ENCODE measurements at places on chromosomes 2 and 18. TPM values are rescaled to one million over a fixed set of nuclear protein-coding genes. Genes with fewer than 3 reads are reported as not detected.

- peaks cover 14% of the 10 kb centered on the region for H3K4me1 ChIP-seq
- DNase-seq = peak; percentile 4
- H3K27ac ChIP-seq = no peak overlapping the region
- H3K4me3 ChIP-seq = peak overlapping the region; percentile 89
Measured at GRCh38 chr2:102735416-102736109, 26.3 kb upstream of the TMEM182 start.

DNA sequence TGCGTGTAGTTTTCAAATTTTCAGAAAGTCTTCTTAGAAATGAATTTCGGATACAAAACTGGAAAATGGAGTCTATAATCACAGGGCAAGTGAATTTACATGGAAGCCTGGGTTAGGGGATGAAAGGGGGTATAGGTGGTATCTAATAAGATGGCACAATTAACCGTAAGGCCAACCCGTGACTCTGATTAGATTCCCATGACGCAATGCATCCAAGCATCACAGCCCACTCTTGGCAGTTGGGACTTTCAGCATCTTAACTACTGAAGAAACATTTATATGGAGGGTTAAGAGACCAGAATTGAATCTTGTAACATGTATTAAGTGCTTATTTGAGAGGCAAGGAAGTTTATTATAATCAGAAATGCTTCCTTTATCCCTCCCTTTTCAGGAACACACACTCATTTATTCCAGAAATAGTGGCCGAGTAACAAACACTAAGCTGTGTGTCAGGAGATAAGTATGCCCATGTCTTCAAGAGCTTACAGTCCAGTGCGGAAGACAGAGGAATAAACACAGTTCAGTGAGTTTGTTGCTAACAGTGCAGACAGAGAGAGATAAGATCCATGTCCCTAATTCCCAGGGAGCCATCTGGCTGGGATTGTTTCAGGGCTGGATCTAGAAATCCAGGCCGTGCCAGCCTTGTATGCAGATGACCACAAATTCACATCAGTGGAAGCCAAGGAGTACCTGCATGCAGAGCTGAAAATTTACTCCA, 151.2 kb downstream of the ANTXR1 start:
- H3K4me1 ChIP-seq = peaks cover 19% of the 10 kb centered on the region
- H3K27ac ChIP-seq = no peak overlapping the region
- H3K36me3 ChIP-seq = peaks cover 14% of the 10 kb centered on the region
- no peak overlapping the region for H3K4me3 ChIP-seq

DNA sequence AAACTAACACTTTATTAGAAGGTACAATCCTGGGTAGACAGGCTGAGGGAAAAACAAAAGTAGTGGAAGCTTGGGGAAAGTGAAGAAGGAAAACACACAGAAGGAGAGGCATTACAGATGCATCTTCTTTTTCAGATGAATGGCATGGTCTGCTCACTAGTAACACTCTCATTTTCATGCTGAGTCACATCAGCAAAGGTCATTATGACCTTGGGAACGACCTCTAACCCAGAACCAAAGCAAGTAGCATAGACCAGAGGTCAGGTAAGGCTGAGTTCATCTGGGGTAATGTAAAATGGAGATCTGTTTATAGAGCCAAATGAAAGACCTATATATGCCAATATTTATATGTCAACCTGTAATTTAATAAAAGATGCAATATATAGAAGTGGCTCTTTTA, 294.4 kb upstream of the LRRTM4 start:
- H3K27ac ChIP-seq = no peak overlapping the region
- no peak for DNase-seq
- H3K27me3 ChIP-seq = no peaks in the 10 kb centered on the region
- no peak overlapping the region for H3K4me3 ChIP-seq
- H3K36me3 ChIP-seq = no peaks in the 10 kb centered on the region

- DNase-seq = no peak
- H3K36me3 ChIP-seq = no peaks in the 10 kb centered on the region
- no peaks in the 10 kb centered on the region for H3K4me1 ChIP-seq
- H3K27ac ChIP-seq = no peak overlapping the region
- H3K4me3 ChIP-seq = no peak overlapping the region
Measured at GRCh38 chr2:29336341-29337241, 221.4 kb downstream of the CLIP4 start.

DNA sequence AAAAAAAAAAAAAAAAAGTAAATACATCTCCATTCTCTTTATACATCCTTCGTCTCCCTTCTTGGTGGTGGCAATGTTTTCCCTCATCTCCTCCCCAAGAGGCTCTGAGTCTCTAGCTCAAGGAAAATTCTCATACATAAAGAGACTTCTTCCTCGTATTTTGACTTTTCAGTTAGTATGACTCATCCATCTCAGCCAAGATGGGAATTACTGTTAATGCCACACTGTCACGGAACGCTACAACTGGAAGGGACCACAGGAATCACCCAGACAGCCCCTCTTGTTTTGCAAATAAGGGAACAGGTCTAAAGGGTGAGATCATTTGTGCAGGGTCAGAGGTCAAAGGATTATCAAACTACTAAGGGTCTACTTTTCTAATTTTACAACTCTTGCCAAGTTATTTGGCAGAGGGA, 19.5 kb downstream of the NFE2L2 start:
- H3K36me3 ChIP-seq = peaks cover 77% of the 10 kb centered on the region
- H3K4me3 ChIP-seq = peak overlapping the region; percentile 60
- H3K27me3 ChIP-seq = no peaks in the 10 kb centered on the region
- H3K4me1 ChIP-seq = peaks cover 49% of the 10 kb centered on the region

DNA sequence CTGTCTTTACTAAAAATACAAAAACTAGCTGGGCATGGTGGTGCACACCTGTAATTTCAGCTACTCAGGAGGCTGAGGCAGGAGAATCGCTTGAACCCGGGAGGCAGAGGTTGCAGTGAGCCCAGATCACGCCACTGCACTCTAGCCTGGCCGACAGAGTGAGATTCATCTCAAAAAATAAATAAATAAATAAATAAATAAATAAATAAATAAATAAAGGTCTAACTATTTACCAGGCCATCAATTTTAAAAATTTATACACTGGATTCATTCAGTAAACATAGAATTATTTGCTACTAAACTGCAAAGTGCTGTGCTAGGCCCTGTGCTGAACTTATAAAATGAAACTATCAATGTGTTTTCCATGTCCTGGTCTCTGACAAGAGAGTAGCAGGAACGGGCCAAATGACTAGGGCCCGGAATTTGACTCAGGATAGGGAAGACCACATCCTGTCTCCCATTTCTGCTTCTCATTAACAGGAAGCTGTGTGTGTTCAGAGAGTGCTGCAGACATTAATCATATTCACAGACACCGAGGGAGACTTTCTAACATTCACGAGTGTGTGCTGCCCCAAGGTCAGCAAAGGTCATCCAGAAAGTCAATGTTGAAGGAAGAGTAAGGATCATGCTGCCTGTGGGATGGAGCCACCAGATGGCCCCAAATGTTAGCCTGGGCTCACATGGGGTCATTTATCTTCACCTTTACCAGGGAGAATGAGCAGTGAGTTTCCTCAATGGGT, 95.8 kb downstream of the SPP2 start:
- no peaks in the 10 kb centered on the region for H3K36me3 ChIP-seq
- no peak overlapping the region for H3K4me3 ChIP-seq
- H3K27ac ChIP-seq = no peak overlapping the region
- H3K27me3 ChIP-seq = no peaks in the 10 kb centered on the region
- DNase-seq = peak; percentile 35

DNA sequence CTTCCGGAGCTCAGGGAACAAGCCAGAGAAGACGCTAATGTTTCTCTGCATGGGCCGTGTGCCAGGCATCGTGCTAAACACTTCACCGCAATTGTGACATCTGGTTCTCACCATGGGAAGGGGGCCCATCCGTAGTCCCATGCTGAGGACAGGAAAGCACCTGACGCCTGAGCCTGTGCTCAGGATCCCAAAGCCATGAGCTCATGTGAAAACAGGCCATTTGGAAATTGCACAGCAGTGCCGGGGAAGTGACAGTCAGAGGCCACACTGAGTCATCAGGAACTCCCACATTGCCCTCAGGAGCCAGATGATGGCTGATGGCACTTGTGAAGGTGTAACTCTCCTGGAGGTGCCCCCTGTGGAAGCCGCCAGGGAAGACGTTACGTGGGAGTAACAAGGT, 141.0 kb downstream of the INHBB start:
- no peaks in the 10 kb centered on the region for H3K36me3 ChIP-seq
- no peaks in the 10 kb centered on the region for H3K27me3 ChIP-seq

DNA sequence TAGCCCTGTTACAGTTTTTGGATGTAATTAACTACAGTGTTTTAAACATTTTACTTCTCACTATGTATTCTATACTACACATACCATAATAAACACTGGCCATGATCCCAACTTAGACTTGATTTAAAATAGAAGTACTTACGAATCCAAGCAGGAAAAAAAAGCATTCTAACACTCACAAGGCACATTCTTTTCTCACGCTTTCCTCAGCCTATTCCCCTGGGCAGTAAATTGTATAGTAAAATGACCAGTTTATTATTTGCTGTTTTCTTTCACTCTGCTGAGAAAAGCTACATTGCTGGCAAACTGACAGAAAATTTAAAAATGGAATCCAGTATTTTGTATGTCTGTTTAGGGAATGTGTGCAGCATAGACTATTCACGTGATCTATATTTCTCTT, 2.8 kb upstream of the TANC1 start:
- no peak overlapping the region for H3K27ac ChIP-seq
- H3K36me3 ChIP-seq = no peaks in the 10 kb centered on the region
- no peak overlapping the region for H3K4me3 ChIP-seq

GRCh38 chr2:19886261-19886660, 15.5 kb downstream of the TTC32 start:
- no peaks in the 10 kb centered on the region for H3K27me3 ChIP-seq
- H3K27ac ChIP-seq = peak overlapping the region; percentile 43
- H3K36me3 ChIP-seq = peaks cover 1% of the 10 kb centered on the region
- H3K4me1 ChIP-seq = peaks cover 14% of the 10 kb centered on the region
- peak; percentile 48 for DNase-seq

DNA sequence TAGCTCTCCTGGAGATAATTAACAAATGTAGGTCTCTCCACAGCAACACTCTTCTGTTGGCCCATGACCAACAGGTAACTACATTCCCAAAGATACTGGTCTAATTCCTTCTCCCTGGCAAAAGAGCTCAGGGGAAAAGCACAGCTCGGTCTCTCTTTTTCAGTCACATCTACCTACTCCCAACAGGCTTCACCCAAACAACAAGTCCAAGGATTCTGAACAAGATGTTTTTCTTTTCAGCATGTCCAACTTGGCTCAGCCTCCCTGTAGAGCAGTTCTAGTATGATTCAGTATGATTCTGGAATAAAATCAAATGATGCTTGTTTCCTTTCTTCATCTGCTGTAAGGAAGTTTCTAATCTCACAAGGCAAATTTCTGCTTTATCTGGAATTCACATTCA, 1704.8 kb upstream of the PIK3C3 start:
- peak overlapping the region; percentile 93 for H3K27ac ChIP-seq
- no peak overlapping the region for H3K4me3 ChIP-seq
- H3K36me3 ChIP-seq = no peaks in the 10 kb centered on the region

- no peaks in the 10 kb centered on the region for H3K4me1 ChIP-seq
- H3K27ac ChIP-seq = no peak overlapping the region
Measured at GRCh38 chr18:68604256-68604655, 110.7 kb downstream of the TMX3 start.

DNA sequence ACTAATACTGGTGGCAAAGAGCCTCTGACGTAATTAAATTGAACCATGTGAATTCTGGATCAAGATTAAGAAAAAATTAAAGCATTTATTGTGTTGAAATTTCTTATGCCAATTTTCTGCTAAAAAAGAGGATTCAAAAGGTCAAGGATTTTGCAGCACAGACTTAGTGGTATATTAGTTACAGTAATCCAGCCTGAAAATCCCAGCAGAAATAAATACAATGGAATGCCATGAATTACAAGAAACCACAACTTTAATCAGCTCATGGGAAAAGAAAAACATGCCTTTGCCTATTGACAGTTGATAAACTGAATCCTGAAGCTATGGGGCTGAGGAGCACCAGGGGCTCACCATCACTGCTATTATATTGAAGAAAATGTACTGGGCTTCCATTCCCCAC, 114.8 kb upstream of the SATB2 start:
- no peak for DNase-seq
- H3K36me3 ChIP-seq = no peaks in the 10 kb centered on the region
- H3K27me3 ChIP-seq = peaks cover 75% of the 10 kb centered on the region
- no peak overlapping the region for H3K4me3 ChIP-seq
- no peak overlapping the region for H3K27ac ChIP-seq

PRKAG3 gene
- total RNA-seq = not detected

GRCh38 chr18:76801567-76802505, 20.5 kb upstream of the ZNF236 start:
- no peaks in the 10 kb centered on the region for H3K36me3 ChIP-seq
- peaks cover 17% of the 10 kb centered on the region for H3K4me1 ChIP-seq
- H3K4me3 ChIP-seq = peak overlapping the region; percentile 70
- H3K27ac ChIP-seq = peak overlapping the region; percentile 51
- H3K27me3 ChIP-seq = no peaks in the 10 kb centered on the region

- H3K27me3 ChIP-seq = peaks cover 16% of the 10 kb centered on the region
- no peaks in the 10 kb centered on the region for H3K4me1 ChIP-seq
- no peak overlapping the region for H3K27ac ChIP-seq
Measured at GRCh38 chr2:21281791-21282514, 158.2 kb downstream of the TDRD15 start.

GRCh38 chr2:167946441-167946841, 301.0 kb downstream of the STK39 start:
- H3K36me3 ChIP-seq = no peaks in the 10 kb centered on the region
- H3K27ac ChIP-seq = no peak overlapping the region
- H3K4me1 ChIP-seq = no peaks in the 10 kb centered on the region
- no peak for DNase-seq

DNA sequence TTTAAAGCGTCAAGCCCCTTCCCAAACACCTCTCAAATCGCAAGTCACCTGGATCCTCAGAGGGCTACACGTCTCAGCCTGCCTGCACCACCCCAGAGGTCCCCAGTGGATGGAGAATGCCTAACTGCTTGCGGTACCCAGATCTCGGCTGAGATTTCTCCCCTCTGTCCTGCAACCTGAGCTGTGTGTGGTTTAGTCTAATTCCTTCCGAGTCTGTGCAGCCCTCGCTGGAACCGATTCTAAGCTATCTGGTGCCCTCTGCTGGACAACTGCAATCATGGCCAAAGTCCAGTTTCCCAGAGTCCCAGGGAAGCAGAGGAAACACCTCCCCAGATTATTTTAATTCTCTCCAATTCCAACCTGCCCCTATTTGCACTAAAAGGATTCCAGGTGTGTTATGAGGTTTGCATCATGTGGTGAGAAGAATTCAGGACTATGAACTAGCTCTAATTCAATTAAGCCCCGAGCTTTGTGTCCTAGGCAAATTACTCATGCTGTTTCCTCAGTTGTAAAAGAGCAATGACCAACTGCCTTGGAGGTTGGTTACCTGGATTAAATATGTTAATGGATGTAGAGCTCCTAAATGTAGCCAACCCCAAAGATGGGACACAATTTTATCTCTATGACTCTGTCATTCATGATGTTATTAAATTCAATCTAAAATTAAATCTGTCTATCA, 276.1 kb upstream of the NCKAP5 start:
- H3K27me3 ChIP-seq = no peaks in the 10 kb centered on the region
- DNase-seq = peak; percentile 84
- H3K27ac ChIP-seq = no peak overlapping the region
- H3K4me1 ChIP-seq = peaks cover 15% of the 10 kb centered on the region

UGT1A8 gene
- total RNA-seq = not detected

Measured in MCF 10A (cell line).